ENCODE measurements at places on chromosomes 16 and 17.

- no peak for DNase-seq
These were observed 84.8 kb downstream of the GLG1 start for GRCh38 chr16:74522160-74522559.

DNA sequence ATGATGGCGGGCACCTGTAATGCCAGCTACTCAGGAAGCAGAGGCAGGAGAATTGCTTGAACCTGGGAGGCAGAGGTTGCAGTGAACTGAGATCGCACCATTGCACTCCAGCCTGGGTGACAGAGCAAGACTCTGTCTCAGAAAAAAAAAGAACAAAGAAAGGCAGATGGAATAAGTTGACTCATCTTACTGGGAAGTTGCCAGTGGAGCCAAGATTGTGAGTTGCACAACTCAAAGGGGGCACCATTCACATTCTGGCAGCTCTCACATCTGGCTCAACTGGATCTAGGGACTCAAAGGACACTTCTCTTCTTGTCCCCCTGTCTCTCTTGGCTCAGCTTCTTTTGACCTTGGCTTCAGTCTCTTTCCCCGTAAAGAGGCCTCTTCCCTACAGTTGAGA lies 53.7 kb upstream of the ETV4 start:
- DNase-seq, result no peak

- DNase-seq, result no peak
These were observed 121.3 kb upstream of the CACNG5 start for GRCh38 chr17:66713533-66714042.

- DNase-seq, result no peak
These were observed 42.5 kb downstream of the EMP2 start for GRCh38 chr16:10537946-10538345.

DNA sequence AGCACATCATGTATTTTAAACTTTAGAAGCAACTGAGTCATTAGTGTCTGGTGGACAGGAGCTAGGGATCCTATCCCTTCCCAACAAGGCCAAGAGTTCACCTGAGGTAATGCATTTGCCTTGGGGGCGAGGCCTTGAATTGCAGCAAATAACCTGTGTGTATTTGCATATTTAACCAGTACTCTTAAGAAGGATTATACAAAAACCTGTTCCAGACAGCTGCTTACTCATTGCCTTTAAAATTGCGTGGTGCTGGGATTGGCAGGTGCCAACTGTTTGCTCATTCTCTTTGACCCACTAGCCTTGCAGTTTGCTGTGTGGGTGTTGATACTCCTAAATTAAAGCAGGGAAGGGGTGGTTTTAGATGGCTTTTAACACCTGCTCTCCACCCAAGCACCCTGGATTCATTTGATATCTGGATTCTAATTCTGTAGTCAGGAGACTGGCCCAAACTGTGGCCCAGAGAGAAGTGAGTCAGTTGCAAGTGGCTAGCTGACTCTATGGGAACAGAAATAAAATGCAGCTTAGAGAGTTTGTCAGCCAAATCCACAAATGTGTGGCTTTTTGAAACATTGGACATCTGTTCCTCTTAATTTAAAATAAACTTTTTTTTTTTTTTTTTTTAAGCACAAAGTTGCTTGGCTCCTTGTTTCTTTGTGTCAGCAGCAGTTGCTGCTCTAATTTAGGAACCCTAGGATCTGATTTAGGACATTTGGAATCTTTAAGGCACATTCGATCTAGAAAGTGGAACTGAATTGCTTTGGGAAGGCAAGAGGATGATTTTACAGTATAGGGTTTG lies 46.9 kb downstream of the TUBD1 start:
- DNase-seq, result no peak

- DNase-seq, result no peak
These were observed 66.6 kb upstream of the TOX3 start for GRCh38 chr16:52613508-52613907.

Measured in activated naive CD4-positive, alpha-beta T cell treated with anti-CD3 and anti-CD28 coated beads, Interleukin-2, amount 10 ng/mL, durations not matched to agents 7 days and 5 days (primary cell).